Erythroblast (primary cell): ENCODE measurements at places on chromosomes 6 and 20.

GRCh38 chr6:166614171-166614583 is 12.9 kb downstream of the RPS6KA2 start:
- no peak for DNase-seq

DNA sequence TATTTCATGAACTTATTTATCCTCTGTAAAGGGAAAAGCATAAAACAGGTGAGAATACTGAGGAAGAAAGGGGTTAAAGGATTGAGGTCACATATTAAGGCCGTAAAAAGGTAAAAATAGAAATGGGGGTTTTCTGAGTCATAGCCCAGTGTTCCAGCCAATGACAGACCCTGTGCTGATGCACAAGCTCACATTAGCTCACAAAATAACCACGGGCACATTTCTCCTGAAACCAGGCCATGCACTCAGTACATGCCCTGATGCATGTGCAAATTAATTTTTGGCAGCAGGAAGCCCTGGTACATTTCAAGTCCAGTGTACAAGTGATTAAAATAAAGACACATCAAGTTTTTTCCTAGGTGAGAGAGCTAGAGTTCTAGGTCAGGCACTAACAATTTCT is 194.4 kb downstream of the TMEM200A start:
- DNase-seq: no peak

GRCh38 chr20:7971536-7972280 is 31.4 kb upstream of the HAO1 start:
- DNase-seq: no peak

DNA sequence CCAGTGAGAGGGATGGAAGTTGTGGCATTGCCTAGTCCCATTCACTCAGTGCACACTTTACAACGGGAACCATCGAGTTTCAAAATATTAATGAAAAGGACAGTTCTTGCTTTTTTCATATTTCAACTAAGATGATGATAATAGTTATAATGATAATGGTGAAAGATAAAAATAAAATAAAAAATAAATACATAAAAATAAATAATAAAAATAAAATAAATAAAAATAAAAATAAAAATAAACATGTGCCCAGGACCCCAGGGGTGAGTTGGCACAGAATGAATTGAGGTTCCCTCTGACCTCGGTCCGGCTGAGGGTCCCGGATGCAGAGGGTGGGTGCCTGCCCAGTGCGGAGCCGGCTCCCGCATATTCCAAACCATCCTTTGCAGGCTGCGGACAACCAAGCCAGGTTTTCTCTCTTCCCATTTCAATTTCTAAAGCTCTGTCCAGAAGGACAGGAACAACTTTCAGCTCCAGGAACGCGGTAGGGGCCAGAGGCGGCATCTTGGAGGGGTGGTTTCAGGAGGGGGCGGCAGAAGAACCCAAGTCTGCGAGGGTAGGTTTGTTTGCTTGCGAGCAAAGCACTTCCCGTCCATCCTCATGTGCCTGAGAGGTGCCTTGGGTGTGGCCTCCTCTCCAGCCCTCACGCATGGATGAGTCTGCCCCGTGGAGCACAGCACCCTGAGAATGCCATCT is 236.8 kb downstream of the DLL1 start:
- no peak for DNase-seq

GRCh38 chr6:130896249-130896648 is 69.0 kb downstream of the SMLR1 start:
- DNase-seq: no peak

GRCh38 chr6:165841153-165841558 is 178.1 kb upstream of the PDE10A start:
- no peak for DNase-seq

DNA sequence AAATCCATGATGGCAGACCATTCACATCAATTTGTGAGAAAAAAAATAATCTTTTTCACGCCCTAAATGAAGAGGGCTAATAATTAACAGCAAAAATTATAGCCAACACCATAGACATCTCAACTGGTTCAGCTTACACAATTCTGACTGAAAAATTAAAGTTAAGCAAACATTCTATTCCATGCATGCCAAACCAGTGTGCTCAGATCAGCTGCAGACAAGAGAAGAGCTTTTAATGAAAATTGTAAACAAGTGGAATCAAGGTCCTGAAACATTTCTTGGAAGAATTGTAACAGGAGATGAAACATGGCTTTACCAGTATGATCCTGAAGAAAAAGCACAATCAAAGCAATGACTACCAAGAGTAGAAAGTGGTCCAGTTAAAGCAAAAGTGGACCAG is 710.4 kb downstream of the EPHA7 start:
- DNase-seq: no peak

DNA sequence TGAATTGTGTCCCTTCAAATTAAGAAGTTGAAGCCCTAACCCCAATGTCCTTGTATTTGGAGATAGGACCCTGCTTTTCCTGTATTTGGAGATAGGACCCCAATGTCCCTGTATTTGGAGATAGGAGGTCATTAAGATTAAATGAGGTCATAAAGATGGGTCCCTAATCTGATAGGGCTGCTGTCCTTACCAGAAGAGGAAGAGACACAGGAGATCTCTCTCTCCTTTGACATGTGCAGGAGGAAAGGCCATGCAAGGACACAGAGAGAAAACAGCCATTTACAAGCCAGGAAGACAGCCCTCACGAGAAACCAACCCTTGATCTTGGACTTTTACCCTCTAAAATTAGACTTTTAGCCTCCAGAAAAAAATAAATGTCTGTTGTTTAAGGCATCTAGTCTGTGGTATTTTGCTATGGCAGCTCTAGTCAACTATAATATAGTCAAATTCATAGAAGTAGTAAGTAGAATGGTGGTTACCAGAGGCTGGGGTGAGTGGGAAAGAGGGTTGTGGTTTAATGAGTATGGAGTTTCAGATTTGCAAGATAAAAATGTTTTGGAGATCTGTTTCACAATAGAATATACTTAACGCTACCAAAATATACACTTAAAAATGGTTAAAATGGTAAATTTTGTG is 59.3 kb downstream of the UBE3D start:
- peak; percentile 66 for DNase-seq

DNA sequence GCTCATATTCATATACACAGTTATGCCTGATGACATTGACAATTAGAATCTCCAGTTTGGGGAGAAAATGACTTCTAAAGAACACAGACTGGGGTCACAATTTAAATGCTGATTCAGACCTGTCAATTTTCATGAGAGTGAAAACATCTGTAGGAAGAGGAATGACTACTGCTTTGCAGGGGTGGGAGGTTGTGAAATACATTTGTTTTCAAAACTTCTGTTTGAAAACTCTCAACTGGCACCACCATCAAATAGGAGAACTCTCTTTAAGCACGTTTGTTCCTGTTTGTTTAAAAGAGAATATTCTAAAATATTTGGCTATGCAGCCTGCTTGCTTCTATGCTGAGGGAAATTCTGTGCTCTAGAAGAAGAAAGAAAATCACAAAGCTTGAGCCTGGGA is 50.8 kb upstream of the ADGRF5 start:
- no peak for DNase-seq

DNA sequence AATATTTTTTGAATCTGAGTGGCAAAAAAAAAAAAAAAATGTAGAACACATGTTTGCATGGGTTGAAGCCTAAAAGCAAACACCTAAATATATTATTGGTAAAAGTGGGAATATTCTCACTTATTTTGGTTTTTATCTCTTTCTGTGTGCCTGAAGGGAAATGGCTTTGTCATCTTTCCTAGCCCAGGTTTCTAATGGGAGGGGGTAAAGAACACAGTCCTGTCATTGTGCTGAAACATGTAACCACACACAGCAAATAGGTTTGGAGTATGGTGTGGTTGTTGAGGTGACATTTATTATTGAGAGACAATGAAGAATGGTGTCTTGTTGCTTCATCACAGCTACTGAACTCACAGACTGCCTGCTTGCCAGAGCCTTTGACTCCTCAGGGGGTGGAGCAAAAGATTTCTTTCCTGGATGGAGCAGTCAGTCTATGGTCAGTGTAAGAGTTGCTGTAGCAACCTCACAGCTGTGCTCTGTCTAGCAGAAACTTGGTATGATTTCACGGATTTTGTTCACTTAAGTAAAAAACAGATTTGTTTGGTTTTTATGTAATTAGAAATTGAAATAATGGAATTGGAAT is 70.2 kb downstream of the CEP57L1 start:
- peak; percentile 39 for DNase-seq

GRCh38 chr20:55160037-55160436 is 684.6 kb downstream of the DOK5 start:
- no peak for DNase-seq

DNA sequence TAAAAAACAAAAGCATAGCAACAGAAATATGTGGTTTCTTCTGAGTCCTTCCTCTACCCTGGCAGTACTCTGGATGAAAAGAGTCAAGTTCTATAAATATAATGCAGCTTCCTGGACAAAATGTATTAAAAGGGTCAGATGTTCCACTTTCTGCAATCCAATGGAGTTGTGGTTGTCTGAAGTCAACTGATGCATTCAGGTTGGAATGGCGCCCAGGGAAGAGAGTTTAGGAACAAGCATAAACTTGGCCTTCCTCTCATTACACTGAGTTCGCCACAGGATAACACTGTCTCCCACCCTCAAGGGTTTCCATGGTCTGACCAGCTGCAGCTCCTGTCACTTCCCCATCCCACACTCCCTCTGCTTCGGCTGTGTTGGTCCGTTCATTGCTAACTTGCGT is 66.4 kb downstream of the PLEKHG1 start:
- no peak for DNase-seq

DNA sequence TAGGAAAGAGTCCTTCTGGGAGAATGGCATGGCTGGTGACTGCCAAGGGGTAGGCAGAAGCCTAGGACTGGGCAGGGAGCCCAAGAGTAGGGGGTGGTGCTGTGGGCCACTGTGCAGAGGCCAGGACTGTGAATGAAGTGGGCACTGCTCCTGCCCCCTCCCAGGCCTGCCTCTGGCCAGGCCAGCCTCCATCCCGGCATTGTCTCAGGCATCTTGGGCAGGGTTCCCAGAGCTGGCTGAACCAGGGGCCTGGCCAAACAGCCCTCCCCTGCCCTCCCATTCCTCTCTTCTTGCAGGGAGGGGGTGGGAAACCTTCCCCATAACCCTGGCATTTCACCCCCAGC is 81.6 kb downstream of the MRPL14 start:
- no peak for DNase-seq

- DNase-seq: peak; percentile 43
Measured at GRCh38 chr6:119329794-119330180, 19.8 kb downstream of the MAN1A1 start.

- DNase-seq: peak; percentile 71
Measured at GRCh38 chr6:111605100-111605751, 452 bp downstream of the TRAF3IP2 start.

DNA sequence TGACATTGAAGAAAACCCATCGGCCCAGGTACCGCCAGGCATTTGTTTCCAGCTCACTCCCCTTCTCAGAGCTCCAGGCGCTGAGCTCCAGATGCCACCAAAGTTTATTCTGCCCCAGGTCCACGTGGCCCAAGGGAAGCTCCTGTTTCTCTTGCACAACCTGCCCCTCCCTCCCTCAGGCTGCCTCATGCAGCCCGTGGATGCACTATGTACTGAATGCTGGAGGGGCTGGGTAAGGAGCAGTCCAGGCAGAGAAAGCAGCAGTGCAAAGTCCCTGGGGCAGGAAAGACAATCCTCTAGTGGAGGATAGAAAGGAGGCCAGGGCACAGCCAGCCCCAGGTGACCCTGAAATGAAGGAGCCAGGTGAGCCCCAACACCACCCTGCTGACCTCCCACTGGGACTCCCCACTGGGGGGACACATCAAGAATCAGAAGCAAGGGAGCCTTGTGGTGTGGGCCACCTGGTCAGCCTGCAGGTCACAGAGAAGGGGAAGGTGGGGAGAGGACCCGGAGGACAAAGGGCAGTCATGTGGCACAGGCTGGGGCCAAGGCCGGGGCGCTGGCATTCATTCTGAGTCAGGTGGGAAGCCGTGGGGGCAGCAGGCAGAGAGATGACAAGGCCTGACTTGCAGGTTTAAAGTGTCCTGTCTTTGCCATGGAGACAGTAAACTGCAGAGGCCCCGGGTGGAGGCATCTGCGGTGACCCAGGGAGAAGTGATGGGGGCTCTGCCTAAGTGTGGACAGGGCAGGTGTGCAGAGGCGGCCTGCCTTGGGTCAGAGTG is 230.1 kb downstream of the PREX1 start:
- no peak for DNase-seq

DNA sequence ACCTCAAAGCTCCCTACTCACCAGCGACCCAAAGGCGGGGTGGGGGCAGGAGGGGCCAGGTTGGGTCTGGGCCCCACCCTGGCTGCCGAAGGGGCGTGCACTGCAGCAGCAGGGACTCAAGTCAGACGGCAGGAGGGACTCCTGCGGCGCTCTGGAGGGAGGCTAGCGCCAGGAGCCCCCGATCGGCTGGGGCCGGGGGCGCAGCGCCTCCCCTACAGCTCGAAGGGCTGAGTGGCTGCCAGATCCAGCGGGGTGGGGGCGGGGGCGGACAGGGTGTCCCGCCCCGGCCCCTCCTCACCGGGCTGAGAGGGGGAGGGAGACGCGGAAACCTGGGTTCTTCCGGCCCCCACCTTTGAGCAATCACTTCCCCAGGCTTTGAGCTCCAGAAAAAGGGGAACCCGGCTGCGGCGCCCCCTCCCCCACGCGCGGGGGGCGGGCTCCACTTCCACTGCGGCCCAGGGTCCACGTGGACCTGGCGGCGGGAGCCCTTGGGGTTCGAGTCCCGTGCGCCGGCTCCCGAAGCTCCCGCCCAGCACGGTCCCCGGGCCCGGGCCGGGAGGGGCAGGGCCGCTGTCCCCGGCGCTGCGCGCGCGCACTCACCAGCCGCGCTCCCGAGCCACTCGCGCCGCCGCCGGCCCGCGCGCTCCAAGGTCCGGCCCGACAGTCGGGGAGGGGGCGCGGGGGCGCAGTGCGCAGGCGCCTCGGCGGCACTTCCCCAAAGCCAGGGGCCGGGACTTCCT is at the start of gene RGS19:
Gene RGS19 (minus strand): TSS at position 246 of the 740 bp plus-strand sequence. CDS start 2,632 bp downstream, outside the sequence.
- DNase-seq: peak; percentile 68

GRCh38 chr6:5563086-5563485 is 301.8 kb downstream of the FARS2 start:
- DNase-seq: no peak

DNA sequence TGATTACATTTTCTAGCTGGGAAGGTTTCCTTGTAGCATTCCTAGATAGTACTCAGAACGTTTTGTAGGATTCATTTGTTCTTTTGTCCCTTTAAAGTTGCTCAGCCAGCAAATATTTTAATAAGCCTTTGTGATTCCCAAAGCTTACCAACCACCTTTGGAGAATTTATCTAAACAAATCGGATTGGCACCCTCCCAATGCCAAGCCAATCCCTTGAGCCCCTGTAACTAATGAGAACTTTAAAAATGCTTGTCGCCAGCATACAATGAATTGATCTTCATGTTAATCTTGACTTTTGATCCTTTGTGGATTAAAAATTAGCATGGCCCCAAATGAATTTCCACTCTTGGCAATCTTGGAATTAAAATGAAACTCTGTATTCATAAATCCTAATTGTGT is 559.5 kb downstream of the UTRN start:
- DNase-seq: no peak

GRCh38 chr6:151916680-151917164 is 109.2 kb downstream of the ESR1 start:
- no peak for DNase-seq

DNA sequence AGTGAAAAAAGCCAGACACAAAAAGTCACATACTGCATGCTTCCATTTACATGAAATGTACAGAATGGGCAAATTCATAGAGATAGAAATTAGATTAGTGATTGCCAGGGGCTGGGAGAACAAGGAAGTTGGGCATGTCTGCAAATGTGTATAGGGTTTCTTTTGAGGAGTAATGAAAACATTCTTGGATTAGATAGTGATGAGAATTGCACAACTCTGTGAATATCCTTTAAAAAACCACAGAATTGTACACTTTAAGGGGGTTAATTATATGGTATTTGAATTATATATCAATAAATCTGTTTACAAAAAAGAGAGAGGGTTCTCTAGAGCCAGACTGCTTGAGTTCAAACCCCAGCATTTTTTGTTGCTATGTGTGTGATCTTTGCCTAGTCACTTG is 188.1 kb downstream of the CDC5L start:
- DNase-seq: no peak

- no peak for DNase-seq
Measured at GRCh38 chr6:104431096-104431495, 428.6 kb downstream of the HACE1 start.
